GOT3 (cell line): ENCODE measurements at places on chromosomes 1 and 21.

GRCh38 chr1:156808186-156809030 is 8.2 kb downstream of the SH2D2A start:
- DNase-seq = no peak

- no peak for DNase-seq
These were observed 25.4 kb downstream of the SLC30A10 start for GRCh38 chr1:219902951-219903350.

DNA sequence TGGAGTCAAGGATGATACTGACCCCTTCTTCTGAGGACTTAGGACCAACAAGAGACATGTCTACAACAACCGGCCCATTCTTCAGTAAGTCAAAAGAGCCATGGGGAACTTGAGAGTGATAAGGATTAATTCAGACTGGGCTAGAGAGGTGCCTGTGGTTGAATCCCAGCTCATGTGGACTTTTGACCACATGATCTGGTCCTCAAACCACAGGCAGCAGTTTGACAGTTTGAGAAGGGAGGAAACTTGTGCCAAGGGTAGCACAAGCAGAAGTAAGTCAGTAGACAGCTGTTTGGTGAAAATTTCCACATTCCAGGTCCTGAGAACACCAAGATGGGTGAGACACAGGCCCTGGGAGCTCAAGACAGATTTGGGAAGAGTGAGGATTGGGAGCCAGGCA is 19.8 kb downstream of the SH3BP5L start:
- DNase-seq = no peak

- DNase-seq = no peak
These were observed 697.2 kb downstream of the USP25 start for GRCh38 chr21:16426936-16427335.
